Type B pancreatic cell (in vitro differentiated cells): ENCODE measurements at places on chromosomes 5 and 9. TPM values are rescaled to one million over a fixed set of nuclear protein-coding genes. Genes with fewer than 3 reads are reported as not detected.
A peak's percentile ranks its signal among the peaks of the same experiment; 100 is the strongest.

Gene OTP
- 0.17 and 0.31 TPM in 2 replicates for total RNA-seq

Gene SNCB
- 0.97 TPM in 1 of 2 replicates, not detected in the other for total RNA-seq

Gene SLC25A2
- 0.45 and 0.92 TPM in 2 replicates for total RNA-seq

GRCh38 chr5:101174981-101175380, 271.9 kb upstream of the ST8SIA4 start:
- H3K4me1 ChIP-seq = no peaks in the 10 kb centered on the region
- no peak overlapping the region for H3K4me3 ChIP-seq
- no peaks in the 10 kb centered on the region for H3K27me3 ChIP-seq
- no peak overlapping the region for H3K27ac ChIP-seq
- no peaks in the 10 kb centered on the region for H3K36me3 ChIP-seq

DNA sequence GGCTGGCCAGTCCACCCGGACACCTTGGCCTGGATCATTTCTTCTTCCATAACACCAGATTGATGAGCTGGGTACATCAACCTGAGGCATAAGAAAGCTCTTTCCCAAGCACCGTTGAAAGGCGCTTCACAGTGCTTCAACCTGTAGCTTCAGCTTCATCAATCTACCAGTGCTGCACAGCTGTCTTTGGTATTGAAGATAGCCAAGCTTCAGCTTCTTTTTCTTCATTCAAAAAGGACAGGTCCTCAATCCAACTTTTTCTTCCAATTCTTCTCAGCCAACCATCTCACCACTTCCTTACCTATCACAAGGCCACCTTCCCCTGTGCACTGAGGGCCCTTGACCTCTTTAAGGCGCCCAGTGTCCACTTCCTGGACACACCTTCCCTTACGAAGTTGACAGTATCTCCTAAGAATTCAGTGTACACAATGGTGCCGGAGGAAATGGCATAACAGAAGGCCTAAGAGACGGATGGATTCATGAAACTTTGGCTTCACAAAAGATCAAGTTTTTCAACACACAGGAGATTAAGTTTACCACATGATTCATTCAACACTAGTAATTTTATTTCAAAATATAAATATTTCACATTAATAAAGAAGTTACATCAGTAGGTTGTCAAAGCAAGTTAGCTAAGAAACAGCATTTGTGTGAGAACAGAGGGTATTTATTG, 1.4 kb upstream of the CTNNAL1 start:
- peak overlapping the region; percentile 98 for H3K4me3 ChIP-seq
- H3K27me3 ChIP-seq = no peaks in the 10 kb centered on the region
- DNase-seq = no peak
- peaks cover 40% of the 10 kb centered on the region for H3K4me1 ChIP-seq
- peaks cover 13% of the 10 kb centered on the region for H3K36me3 ChIP-seq

- H3K27ac ChIP-seq = no peak overlapping the region
- H3K4me1 ChIP-seq = no peaks in the 10 kb centered on the region
- DNase-seq = no peak
These were observed 72.6 kb downstream of the SMARCA2 start for GRCh38 chr9:2087500-2088313.

GRCh38 chr5:131983244-131983771, 28.1 kb downstream of the ACSL6 start:
- H3K4me3 ChIP-seq = no peak overlapping the region
- no peak for DNase-seq
- H3K27ac ChIP-seq = no peak overlapping the region
- peaks cover 8% of the 10 kb centered on the region for H3K27me3 ChIP-seq
- H3K36me3 ChIP-seq = no peaks in the 10 kb centered on the region

DNA sequence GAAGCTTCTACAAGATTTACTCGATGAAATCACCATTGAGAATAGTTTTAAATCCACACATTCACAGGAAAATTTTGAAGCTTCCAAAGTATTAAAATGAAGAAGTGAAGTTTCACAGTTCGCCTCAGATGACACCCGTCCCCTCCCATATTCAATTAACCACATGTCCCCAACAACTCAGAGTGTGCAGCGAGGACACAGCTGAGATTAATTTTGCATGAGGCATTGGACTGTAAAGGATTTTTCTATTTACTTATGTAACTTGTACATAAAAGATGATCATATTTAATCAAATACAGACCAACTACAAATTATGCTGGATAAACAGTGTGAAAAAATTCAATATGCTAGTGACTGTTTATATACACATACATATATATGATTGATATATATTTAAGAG, 84.7 kb upstream of the OLFM1 start:
- H3K4me3 ChIP-seq = no peak overlapping the region
- peaks cover 6% of the 10 kb centered on the region for H3K27me3 ChIP-seq
- no peak overlapping the region for H3K27ac ChIP-seq
- DNase-seq = no peak
- H3K4me1 ChIP-seq = no peaks in the 10 kb centered on the region
- no peaks in the 10 kb centered on the region for H3K36me3 ChIP-seq

GRCh38 chr9:116952436-116952810, 265.3 kb downstream of the TRIM32 start:
- peaks cover 43% of the 10 kb centered on the region for H3K27me3 ChIP-seq
- DNase-seq = no peak
- no peak overlapping the region for H3K4me3 ChIP-seq
- no peak overlapping the region for H3K27ac ChIP-seq
- H3K4me1 ChIP-seq = no peaks in the 10 kb centered on the region
- no peaks in the 10 kb centered on the region for H3K36me3 ChIP-seq

DNA sequence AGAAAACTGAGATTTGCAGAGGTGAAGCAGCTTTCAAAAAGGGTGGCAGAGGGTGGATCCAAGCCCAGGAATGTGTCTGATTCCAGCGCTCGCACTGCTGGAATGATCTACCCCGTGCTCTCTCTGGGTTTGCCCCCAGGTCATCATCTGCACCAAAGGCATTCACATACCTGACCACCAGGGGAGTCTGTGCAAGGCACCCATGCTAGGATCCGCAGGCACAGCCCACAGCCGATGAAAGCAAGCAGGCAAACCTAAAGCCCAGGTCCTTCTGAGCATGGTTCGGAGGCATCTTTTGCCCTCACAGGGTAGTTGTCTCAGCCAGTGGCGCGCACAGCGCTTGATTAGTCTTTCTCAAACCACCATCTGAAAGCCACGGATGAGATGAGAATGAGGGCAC, 56.6 kb downstream of the TEK start:
- no peak overlapping the region for H3K4me3 ChIP-seq
- H3K27ac ChIP-seq = no peak overlapping the region
- no peaks in the 10 kb centered on the region for H3K27me3 ChIP-seq
- no peaks in the 10 kb centered on the region for H3K36me3 ChIP-seq
- H3K4me1 ChIP-seq = no peaks in the 10 kb centered on the region
- DNase-seq = no peak

DNA sequence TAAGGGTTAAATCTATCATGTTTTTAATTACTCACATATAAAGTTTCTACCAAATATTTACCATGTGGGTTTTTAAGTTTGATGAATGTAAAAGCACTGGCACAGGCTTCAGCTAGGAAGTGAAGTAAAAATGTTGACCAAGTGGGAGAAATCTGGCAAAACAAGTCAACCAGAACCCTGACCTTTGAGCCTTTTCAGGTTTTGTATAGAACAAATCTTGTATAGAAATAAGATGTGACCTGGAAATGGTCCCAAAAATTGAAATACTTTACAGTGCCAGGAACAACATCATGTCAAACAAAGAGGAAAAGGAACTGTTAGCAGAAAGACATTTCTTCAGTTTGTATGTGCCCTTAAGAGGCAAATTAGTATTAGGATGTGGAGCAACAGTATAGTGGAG, 137.6 kb downstream of the CCDC192 start:
- no peaks in the 10 kb centered on the region for H3K36me3 ChIP-seq
- H3K27ac ChIP-seq = no peak overlapping the region

DNA sequence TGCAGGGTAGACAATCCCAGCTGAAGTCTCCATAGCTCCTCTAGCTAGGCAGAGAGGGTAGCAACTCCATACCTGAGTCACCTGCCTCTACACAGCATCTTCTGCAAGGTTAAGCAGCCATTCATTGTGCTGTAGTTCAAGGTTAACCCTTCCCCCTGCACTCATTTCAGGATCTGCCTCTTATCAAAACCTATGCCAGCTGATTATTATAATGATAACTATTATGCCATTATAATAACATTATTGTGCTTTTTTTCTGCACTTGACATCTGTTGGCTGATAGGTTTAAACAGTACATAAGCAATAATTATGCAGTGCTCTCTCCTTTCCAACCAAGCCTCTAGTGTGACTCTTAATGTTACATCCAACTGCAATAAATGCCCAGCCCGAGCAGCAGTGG, 17.3 kb downstream of the SIL1 start:
- peaks cover 4% of the 10 kb centered on the region for H3K36me3 ChIP-seq
- H3K27me3 ChIP-seq = no peaks in the 10 kb centered on the region
- H3K27ac ChIP-seq = no peak overlapping the region

DNA sequence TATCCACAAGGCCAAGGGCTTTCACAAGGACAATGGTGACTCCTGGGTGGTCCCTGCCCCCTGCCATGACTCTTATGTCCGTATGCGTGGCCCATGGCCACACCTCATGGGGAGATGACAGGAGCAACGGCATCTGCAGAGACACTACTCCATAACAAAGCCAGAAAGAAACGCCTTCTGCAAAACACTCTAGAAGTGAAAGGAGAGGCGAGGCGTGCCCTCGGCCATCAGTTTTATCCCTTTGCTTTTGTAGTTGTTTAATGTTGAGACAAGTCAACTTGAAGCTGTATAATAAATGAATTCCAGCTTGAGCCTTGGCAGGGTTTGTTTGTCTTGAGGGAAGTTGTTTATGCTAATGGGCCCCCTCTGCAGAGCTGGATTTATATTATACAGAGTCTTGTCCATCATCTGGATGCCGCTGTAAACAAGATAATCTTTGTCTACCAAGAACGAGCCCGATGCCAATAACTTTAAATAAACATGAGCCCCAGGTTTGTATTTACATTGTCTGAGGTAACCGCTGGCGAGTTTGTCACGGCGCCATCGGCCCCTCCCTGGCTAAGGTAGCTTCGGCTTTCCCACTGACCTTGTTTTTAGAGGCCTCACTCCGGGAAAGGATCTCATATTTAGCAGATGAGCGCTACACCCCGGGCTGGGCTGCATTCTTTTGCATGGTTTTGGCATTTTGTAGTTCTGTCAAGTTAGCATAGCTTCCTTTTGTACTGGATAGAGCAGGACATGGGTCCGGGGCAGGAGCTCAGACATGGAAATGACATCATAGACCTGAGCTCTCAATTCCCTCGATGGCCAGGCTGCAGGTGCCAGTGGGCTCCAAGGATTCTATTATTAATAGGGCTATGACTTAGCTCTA, 165.3 kb downstream of the ERCC6L2 start:
- H3K4me3 ChIP-seq = peak overlapping the region; percentile 5
- H3K27ac ChIP-seq = peak overlapping the region; percentile 19
- peaks cover 7% of the 10 kb centered on the region for H3K27me3 ChIP-seq
- peaks cover 18% of the 10 kb centered on the region for H3K4me1 ChIP-seq
- no peak for DNase-seq

GRCh38 chr9:17623965-17624364, 45.1 kb downstream of the SH3GL2 start:
- peaks cover 10% of the 10 kb centered on the region for H3K4me1 ChIP-seq
- peaks cover 6% of the 10 kb centered on the region for H3K27me3 ChIP-seq
- H3K27ac ChIP-seq = no peak overlapping the region

- no peaks in the 10 kb centered on the region for H3K4me1 ChIP-seq
- no peaks in the 10 kb centered on the region for H3K27me3 ChIP-seq
- H3K4me3 ChIP-seq = no peak overlapping the region
- DNase-seq = no peak
- H3K27ac ChIP-seq = no peak overlapping the region
These were observed 86.9 kb downstream of the UGCG start for GRCh38 chr9:111983484-111983908.

GRCh38 chr9:134379831-134380365, 53.6 kb downstream of the RXRA start:
- H3K4me3 ChIP-seq = no peak overlapping the region
- H3K4me1 ChIP-seq = peaks cover 30% of the 10 kb centered on the region
- no peak for DNase-seq
- H3K27me3 ChIP-seq = no peaks in the 10 kb centered on the region

GRCh38 chr5:14545862-14546261, 35.7 kb upstream of the OTULINL start:
- no peak for DNase-seq
- H3K27ac ChIP-seq = no peak overlapping the region
- no peaks in the 10 kb centered on the region for H3K4me1 ChIP-seq
- H3K27me3 ChIP-seq = peaks cover 6% of the 10 kb centered on the region
- H3K4me3 ChIP-seq = no peak overlapping the region
- H3K36me3 ChIP-seq = no peaks in the 10 kb centered on the region

DNA sequence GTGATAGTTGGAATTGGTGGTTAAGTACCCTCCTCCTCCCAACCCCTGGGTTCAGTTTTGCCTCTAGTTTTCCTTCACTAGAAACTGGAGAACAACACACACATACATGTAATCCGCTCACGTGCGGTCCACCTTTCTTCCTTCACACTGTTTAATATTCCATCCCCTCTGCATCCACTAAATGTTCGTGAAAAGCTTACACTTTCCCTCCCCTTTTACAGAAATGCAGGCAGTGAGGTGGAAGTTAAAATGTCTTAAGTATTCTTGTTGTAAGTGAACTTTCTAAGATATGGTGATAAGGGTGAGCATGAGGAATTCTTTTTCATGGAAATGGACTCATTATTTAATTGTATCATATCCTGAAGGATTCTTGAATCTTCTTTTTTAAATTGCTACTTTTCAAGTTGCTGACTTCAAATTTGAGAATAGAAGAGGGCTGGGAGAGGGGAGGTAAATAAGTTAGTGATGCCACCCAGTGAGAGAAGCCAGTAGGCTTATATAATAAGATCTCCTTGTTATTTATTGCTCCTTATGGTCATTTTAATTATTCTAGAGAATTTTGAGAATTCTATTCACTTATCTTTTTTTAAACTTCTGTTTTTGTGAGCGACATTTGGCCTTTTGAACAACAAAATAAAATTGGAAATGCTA, 90.2 kb downstream of the TLE4 start:
- peak overlapping the region; percentile 76 for H3K27ac ChIP-seq
- peaks cover 43% of the 10 kb centered on the region for H3K4me1 ChIP-seq
- H3K27me3 ChIP-seq = no peaks in the 10 kb centered on the region
- H3K4me3 ChIP-seq = peak overlapping the region; percentile 78
- peaks cover 21% of the 10 kb centered on the region for H3K36me3 ChIP-seq

DNA sequence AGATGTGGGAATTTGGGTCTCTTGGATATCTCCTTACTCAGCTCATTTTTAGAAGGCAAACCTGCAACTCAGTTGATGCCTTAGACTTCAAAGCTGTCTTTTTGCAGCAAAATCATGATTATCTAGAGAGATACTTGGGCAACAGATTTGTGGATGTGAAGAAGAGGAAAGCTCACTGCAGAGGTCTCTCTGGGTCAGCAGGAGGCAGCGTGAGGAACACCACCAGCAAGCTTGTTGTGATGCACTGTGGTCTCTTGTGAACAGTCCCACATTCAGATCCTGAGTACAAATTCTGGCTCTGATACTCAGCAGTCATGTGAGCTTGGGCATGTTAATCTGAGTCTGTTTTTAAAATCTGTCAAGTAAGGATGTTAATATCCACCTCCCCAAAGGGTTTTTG, 26.3 kb upstream of the DMRT3 start:
- H3K27me3 ChIP-seq = peaks cover 43% of the 10 kb centered on the region
- no peaks in the 10 kb centered on the region for H3K36me3 ChIP-seq
- no peak for DNase-seq
- no peaks in the 10 kb centered on the region for H3K4me1 ChIP-seq
